OCI-LY7 (cell line): ENCODE measurements at places on chromosomes 3 and 15.

- DNase-seq = no peak
Observed at GRCh38 chr15:99117563-99118257, 12.8 kb downstream of the SYNM start.

GRCh38 chr3:14494973-14495300 lies 45.2 kb downstream of the GRIP2 start:
- no peak for DNase-seq

DNA sequence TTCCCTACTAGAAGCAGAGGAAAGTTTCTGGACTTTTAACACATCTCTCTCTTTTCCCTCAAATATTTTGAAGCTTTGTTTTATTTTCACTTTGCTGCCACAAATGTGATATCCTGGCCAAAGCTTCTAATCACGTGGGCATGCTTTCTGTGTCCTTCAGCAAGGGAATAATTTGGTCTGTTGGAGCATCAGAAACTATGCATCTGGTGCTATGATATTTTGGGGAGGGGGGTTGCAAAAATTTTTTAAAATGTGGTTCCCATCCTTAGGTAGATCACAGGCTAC lies 254.2 kb downstream of the GAP43 start:
- no peak for DNase-seq

- no peak for DNase-seq
Observed at GRCh38 chr3:190121061-190121377, 322 bp upstream of the P3H2 start.

- no peak for DNase-seq
Observed at GRCh38 chr3:178618197-178618596, 82.0 kb downstream of the KCNMB2 start.

DNA sequence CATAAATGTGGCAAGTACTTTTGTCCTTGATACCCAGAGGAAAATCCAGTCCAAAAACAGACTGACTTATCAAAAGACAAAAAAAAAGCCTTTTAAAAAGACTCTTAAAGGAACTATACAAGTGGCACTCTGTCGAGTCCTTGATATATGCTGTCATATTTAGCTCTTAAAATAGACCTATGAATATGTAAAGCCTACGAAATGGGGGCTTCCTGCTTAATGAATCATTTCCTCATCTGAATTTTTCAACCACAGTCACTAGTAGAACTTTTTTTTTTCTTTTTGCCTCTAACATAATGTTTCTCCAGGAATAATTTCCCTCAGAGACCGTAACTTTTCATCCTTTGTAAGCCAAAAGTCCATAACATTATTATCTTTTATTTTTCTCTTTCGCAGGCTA lies 95.8 kb downstream of the P3H2 start:
- DNase-seq = no peak

DNA sequence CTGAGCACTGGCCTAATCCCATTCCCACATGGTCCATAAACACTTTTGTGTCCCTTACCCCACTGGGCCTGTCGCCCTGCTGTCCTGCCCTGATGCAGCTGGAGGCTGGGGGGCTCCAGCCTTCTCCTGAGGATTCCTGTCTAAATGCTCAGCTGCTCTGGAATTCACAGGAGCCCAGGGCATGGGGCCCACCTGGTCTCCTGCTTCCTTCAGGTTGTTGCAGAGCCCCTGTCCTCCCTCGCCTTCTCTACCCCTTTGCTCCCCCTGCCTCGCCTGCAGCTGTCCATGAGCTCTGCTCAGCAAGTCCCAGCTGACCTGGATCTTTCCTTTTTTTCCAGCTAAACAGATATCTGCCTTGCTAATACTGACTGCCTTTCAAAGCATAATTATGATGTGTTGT lies 286.9 kb downstream of the XXYLT1 start:
- DNase-seq = no peak

GRCh38 chr3:45939341-45939771 lies 3.9 kb upstream of the CXCR6 start:
- no peak for DNase-seq

GRCh38 chr3:131713416-131714123 lies 210.8 kb upstream of the MRPL3 start:
- no peak for DNase-seq

- no peak for DNase-seq
Observed at GRCh38 chr15:33068511-33068990, 126.0 kb downstream of the FMN1 start.

DNA sequence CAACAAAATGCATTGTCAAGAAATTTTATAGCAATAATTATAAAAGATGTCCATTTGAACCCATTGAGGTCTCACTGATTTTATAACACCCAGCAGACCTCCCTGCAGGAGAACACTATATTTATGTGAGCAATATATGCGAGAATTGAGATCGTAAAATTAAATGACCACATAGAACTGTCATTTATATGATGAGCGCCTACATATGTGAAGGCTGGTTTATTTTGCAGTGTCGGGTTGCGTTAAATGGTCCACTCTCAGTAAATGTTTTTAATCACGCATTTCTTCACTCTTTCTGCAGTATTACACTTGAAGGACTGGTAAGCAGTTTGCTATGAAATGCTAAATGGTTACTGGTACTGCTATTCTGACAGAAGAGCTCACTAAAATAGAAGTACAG lies 408.5 kb upstream of the AGTR1 start:
- DNase-seq = no peak
